Activated CD4-positive, alpha-beta T cell treated with anti-CD3 and anti-CD28 coated beads for 48 hours (primary cell): ENCODE measurements at places on chromosomes 1 and 21.

DNA sequence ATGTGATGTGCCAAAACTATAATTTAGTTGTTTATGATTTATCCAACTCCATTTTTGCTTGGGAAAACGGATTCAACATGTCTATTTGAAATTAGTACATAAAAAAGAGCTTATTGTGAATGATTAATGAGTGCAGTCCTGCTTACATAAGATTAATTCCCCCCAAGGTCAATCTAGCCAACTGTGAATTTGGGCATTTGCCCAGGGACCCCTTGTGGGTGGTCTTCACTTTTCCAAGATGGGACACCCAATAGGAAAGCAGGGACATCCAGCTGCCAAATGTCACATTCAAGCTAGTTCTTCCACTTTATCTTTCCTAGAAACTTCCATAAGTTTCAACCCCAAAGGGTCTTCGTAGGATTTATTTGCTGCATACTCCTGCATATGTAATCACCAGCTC, 362.4 kb upstream of the PKN2 start:
- DNase-seq: no peak

DNA sequence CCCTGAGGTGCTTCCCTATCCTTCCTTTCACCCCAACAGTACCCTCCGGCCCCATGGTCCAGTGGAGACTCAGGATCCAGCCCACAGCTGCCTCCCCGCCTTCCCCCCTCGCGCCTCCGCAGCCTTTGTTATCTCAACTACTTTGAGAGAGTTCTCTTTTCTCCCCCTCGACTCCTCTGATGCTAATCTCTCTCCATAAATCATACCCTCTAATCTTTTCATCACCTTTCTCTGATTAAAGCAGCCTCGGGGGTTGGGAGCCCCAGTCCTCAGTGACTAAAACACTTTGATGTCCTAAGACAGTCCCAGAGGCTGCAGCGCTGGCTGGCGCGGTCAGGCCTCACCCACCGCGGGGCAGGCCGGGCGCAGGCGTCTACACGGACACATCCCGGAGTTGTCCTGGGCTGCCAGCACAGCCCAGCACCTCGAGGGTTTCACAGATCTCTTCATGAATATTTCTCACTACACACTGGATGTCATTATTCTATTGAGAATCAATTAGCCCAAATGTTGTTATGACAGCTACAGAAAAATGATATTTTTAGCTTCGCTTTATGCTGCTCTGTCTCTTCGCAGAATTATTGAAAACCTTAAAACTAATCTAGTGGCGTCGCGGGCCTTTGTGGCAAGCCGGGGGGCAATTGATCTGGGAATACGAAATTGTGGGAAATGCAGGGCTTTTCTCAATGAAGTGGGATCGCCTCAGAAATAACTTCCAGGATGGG, 289.5 kb downstream of the RRAGC start:
- DNase-seq: no peak

DNA sequence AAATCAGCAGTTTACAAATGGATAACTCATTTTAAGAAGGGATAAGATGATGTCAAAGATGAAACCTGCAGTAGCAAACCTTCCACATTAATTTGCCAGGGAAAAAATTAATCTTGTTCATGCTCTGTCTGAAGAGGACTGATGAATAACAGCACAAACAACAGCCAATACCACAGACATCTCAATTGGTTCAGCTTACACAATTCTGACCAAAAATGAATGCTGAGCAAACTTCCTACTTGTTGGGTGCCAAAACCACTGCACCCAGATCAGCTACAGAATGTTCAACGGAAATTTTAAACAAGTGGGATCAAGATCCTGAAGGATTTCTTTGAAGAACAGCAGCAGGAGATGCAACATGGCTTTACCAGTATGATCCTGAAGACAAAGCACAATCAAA, 98.3 kb downstream of the COQ8A start:
- no peak for DNase-seq

DNA sequence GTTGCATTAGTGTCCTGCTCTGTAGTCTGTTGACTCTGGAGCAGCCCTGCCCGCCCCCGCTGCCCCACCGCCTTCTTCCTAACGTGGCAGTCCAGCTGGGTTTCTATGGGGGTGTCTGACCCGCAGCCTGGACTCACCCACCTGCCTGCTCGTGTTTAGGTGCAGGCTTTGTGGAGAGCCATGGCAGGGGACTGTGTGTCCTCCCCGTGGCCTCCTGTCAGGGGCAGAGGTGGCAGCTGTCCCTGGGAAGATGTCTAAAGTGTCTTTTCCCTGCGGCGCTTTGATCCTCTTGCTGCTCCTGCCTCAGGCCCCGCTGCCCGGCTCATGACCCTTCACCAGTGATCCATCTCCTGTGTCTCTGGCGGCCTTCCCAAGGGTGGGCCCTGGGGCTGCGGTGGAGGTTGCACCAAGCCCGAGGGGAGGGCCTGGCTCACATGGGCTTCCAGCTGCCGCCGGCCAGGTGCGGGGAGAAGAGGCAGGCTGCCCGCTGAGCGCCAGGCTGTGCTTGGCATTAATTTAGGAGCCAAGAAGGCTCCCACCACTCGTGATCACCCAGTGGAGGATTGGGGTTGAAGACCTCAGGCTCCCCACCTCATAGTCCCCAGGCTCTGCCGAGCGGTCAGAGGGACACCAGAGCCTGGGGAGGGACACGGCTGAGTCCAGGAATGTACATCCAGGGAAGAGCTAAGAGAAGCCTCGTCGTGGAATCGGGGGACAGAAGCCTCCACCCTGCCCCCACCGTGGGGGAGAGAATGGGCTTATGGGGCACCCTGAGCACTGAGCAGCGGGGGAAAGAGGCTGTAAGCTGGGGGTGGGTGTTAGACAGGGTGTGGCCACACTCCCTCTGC, 44.1 kb downstream of the COL18A1 start:
- no peak for DNase-seq

GRCh38 chr1:186050360-186050759, 316.2 kb downstream of the HMCN1 start:
- no peak for DNase-seq

GRCh38 chr1:231183639-231184590, 22.1 kb downstream of the TRIM67 start:
- no peak for DNase-seq

DNA sequence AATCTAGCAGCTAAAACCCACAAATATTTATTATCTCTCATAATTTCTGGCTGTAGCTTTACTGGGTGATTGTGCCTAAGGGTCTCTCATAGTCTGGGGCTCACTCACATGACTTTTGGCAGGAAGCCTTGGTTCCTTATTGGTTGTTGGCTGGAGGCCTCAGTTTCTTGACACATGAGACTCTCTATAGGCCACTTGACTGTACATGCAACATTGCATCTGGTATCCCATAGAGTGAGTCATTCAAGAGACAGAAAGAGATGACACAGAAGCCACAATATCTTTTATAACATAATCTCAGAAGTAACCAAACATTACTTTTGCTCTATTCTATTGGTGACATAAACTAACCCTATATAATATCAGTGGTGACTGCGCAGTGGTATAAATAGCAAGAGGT, 128.5 kb upstream of the HNRNPU start:
- no peak for DNase-seq

DNA sequence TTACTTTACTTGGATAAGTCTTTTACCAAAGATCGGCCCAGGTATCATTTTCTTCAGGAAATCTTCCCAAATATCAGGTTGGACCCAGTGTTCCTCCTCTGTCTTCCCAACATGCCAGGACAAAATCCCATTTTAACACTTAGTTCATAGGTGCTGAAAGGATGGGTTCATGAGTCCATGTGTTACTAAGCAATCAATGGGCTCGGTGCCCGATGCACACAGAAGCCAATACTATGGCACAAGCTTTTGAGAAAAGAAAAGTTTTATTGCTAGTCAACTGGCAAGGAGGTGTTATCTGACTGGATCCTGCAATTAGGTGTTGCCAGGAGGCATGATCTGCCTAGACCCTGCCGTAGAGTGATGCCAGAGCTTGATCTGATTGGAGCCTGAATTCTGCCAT, 133.3 kb upstream of the SLC44A3 start:
- no peak for DNase-seq

GRCh38 chr1:241286486-241286885, 70.5 kb downstream of the RGS7 start:
- no peak for DNase-seq

DNA sequence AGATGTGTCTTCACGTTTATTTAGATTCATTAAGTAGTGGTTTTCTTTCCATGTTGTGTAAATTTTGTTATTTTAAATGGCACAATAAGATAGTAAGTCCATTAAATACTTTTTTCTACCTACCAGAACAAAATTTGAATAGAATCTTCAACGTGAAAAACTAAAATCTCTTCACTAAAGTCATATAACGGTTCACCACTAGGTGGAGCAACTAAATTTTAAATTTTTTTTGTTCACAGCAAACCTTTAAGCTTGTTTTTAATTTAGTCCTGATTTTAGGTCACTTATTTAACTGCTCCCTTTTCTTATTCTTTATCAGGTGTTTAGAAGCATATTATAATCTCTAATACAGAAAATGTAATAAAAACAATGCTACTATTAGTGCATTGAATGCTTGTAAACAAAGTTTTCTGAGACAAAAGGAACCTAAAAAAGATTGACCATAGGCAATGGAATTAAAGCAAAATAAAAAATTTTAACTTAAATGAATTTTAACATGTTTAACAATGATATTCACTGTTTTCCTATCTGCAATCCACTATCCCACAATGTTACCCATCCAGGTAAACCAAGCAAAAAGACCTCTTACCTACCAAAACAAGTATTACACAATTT, 28.3 kb upstream of the PKN2 start:
- DNase-seq: no peak

DNA sequence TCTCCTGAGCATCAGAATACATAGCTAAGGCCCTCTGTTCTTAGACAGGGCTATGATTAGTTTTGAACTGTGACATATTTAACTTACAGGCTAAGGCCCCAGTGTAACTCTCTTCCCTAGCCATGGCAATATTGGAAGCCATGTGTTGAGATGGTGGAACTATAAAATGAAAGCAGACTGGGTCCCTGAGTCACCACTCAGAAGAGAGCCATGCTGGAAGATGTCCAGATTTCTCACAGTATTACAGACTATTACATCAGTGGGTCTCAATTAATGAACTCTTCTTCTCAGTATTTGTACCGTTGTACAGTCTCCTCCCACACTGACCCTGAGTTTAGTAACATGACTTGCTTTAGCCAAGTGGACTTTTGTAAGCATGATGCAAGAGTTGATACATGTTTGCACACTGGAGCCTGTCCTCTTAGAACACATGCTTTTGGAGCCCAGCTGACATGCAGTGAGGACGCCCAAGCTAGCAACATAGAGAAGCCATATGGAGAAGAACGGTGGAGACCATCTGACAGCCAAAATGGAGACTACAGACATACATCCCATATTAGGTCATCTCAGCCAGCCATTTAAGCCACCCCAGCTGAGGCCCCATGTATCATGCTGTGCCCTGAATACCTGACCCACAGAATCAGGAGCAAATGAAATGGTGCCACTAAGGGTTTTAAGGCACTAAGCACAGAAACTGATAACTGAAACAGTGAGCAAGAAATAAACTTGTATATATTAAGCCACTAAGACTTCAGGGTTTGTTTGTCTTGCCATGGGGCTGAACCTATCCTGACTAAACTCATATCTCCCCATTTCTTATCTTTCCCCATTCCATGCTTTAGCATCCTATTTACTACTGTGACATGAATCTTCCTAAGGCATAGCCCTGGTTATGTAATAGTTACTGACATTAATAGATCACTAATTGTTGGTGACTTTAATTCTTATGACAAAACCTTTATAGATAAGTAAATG, 24.4 kb downstream of the TBX15 start:
- DNase-seq: no peak

DNA sequence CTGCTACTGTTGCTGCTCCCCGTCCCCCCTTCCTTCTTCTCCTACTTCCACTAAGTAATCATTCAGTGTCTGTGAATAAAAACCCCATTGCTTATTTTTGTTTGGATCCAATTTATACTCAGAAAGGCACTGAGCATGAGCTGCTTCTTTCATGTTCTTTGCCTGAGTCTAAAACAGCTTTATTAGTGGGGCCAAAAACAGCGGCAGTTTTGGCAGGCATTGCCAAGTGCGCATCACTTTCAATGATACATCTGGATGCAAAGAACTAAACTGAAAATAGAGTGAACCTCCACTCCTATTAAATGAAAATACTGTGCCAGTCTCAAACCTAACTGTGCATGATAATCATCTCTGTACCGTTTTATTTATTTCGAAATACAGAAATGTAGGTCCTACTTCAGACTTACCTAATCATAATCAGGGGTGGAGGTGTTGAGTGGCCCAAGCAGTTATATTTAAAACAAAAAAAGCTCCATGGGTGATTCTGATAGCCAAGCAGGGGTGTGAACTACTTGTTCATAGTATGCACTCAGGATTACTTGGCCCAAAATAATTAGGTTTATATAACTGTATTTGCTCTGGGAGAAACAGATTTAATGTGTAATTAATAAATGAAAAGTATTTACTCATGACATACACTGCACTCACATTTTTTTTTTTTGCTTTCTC, 48.4 kb downstream of the NEK7 start:
- DNase-seq: no peak

- DNase-seq: peak; percentile 64
These were observed 13.2 kb downstream of the PPP1R15B start for GRCh38 chr1:204398197-204399125.

DNA sequence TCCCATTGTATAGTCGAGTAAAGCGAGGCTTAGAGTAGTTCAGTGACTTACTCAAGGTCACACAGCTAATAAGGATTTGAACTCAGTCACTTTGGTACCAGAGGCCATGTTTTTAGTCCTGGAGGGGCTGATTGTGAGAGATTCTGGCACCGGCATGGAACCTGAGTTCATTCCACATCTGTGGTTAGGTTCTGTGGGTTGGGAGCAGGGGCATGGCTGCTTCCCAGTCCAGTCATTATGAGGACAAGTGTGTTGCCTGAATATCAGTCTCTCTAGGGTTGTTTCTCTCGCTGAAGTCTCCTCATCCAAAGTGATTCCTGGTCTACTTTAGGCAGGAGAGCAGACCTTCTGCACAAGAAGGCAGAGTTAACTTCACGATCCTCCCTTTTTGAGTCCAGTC, 90.6 kb downstream of the C1orf94 start:
- no peak for DNase-seq

DNA sequence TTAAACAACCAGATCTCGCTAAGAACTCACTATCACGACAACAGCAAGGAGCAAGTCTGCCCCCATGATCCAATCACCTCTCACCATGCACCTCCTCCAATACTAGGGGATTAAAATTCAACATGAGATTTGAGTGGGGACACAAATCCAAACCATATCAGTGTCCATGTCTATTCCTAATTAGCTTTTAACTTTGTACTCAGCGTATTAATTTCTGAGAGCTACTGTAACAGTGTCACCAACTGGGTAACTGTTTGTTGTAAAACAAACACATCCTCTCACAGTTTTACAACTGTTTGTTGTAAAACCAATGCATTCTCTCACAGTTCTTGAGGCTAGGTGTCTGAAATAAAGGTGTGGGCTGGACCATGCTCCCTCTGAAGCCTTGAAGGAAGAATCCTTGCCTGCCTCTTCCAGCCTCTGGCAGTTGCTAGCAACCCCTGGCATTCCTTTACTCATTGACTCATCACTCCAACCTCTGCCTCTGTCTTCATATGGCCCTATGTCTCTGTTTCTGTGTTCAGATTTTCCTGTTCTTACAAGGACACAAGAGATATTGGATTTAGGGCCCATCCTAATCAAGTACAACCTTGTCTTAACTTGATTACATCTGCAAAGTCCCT, 121.2 kb downstream of the LTN1 start:
- DNase-seq: no peak

- DNase-seq: no peak
These were observed 33.5 kb upstream of the LAPTM5 start for GRCh38 chr1:30790850-30791778.
